ENCODE measurements at places on chromosomes 5 and 9.

GRCh38 chr9:134139081-134139480, 3.2 kb downstream of the WDR5 start:
- DNase-seq = peak; percentile 49

DNA sequence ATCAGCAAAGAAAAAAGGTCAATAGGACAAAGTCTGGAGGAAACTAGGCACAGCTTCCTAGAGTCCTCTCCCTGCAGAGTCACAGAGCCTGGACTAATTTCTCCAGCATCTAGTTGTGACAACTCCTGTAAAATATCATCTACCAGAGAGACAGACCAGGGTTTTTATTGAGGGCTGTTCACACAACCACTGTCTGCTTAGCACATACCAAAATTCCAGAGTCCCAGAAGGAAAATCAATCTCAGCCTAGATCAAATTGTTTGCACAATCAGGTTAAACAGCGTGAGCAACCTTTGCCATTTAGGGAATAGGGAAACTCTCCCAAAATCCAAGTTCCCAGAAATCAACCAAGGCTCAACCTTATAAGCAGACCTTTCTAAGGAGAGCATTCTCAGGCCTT, 190.3 kb downstream of the SYK start:
- DNase-seq = no peak

DNA sequence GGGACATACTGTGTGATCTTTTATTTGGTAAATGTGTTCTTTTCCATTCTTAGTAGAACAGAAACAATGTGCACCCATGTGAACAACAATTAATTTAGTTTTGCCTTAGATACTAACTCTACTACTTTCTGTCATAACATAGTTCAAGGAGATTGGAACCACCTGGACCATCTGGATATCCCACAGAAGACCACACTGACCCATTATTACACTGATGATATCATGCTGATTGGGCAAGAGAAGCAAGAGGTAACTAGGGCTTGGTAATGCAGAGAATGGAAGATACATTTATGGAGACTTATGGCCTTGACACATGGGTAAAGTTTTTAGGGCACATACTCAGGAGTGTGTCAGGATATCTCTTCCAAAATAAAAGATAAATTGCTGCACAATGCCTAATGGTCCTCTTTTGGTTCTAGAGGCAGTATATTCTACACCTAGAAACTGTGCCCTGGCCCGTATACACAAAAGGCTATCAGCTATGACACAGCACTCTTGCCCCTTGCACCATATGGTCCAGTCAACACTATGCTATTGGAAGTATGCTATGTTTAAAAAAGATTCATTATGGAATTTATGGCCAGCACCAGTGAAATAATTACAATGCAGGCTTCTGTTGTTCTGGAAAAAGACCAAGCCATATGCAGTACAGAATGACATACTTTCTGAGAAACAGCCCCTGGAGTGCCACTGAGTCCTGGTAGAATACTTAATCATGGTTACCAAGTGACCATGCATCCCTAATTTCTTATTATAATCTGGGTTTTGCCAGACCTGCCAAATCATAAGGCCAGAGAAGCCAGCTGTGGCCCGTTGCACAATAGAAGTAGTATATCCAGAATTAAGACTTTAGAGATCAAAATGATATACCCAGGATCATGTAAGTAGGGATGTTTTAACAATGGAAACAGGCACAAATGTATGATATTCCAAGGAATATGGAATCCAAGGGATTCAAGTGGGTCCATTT, 41.6 kb upstream of the MROH2B start:
- peak; percentile 16 for DNase-seq

- DNase-seq = no peak
Measured at GRCh38 chr5:154086641-154087040, 47.9 kb downstream of the MFAP3 start.

- DNase-seq = no peak
Measured at GRCh38 chr5:59171131-59171530, 588.3 kb downstream of the RAB3C start.

GRCh38 chr9:80518441-80518840, 946.7 kb downstream of the TLE4 start:
- no peak for DNase-seq

- DNase-seq = no peak
Measured at GRCh38 chr9:708551-709432, 132.7 kb upstream of the DMRT1 start.

DNA sequence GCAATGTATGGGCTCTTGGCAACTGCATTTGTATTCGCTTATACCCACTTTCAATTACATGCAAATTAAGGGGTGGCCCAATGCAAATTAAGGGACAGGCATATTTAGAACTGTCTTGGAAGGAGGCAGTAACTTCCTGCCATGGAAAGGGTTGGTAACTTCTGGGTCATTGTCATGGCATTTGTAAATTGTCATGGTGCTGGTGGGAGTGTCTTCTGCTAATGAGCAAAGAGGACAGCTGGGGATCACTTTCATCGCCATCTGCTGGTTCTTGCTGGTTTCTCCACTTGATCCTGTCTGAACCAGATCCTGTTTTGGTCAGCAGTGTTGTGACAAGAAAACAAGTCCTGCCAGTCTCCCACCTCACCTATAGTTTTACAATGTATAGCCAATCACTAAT, 23.3 kb upstream of the UGT3A2 start:
- DNase-seq = peak; percentile 15

DNA sequence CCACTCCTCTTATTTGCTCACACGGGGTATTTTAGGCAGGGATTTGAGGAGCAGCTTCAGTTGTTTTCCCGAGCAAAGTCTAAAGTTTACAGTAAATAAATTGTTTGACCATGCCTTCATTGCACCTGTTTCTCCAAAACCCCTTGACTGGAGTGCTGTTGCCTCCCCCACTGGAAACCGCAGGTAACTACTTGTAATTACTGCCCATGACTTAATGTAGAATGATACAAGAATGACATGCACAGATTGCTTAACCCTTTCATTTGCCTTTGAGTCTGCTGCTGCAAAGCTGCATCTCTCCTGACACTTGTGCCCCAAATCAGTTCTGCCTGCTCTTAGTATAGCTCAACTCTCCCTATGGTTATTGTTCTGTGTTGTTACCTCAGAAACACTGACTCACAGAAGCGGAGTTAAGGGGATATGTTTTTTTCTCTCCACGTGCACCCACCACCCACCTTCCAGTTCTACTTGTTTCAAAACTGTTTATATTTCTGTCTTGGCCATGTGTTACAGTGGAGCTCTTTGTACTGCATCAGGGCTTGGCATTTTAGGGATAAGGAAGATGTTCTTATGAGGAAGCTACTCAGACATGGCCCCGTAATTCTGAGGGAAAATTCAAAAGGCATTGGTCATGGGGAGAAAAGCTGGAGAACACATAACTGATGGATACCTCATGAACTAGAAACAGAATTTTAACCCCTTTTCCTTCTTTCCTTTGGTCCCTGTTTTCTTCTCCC, 2.3 kb downstream of the ADRB2 start:
- no peak for DNase-seq

DNA sequence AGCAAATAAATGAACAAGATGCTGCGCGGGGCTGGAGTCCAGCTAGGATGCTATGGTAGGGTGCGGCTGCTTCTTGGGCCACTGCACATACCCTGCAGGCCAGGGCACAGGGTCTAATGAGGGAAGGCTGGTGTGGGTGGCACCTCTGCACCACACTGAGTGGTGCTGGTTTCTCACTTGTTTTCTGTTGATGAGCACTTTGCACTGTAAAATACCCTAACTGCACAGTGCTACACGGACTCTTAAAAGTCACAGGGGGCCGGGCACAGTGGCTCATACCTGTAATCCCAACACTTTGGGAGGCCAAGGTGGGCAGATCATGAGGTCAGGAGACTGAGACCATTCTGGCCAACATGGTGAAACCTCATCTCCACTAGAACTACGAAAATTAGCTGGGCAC, 52.7 kb upstream of the DMRT1 start:
- DNase-seq = no peak

DNA sequence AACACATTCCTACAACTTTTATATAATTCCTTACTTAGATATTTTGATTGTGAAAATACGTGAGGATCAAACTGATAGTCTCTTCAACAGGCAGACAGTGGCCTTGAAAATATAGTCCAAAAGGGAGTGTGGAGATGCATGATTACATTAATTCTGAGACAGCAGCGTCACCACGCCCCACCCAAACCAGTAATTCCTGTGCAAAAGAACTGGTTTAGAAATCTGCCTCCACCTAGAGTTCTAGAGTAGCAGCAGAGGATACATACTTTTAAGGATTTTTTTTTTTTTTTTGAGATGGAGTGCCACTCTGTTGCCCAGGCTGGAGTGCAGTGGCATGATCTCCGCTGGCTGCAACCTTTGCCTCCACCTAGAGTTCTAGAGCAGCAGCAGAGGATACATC, 1.6 kb upstream of the TUT7 start:
- DNase-seq = no peak

- DNase-seq = no peak
Measured at GRCh38 chr9:73050065-73050816, 97.4 kb upstream of the ALDH1A1 start.

DNA sequence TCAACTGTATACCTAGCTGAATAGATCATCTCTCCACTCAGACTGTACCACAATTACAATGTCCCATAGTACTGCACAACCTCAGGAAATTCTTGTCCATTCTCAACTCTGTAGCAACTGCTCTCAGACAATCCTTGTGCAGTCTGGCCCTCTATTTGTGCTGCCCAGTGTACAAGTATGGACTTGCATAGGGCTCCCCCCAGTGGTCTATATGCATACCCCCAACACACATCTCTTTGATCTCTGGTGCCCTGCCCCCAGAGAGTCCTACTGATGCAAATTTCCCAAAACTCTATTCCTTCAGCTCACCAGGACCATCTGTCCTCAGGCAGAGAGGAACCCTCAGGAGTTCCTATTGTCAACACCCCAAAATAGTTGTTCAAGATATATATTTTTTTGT, 205.3 kb downstream of the SLCO4C1 start:
- no peak for DNase-seq

- DNase-seq = no peak
Measured at GRCh38 chr9:7816021-7816420, 16.4 kb upstream of the DMAC1 start.

GRCh38 chr5:149381261-149381985, 2.3 kb upstream of the IL17B start:
- DNase-seq = no peak

GRCh38 chr9:112076814-112077213, 98.3 kb downstream of the SUSD1 start:
- DNase-seq = no peak

- no peak for DNase-seq
Measured at GRCh38 chr5:154898210-154898609, 39.8 kb downstream of the CNOT8 start.

GRCh38 chr5:168239325-168239724, 52.1 kb upstream of the WWC1 start:
- DNase-seq = no peak

DNA sequence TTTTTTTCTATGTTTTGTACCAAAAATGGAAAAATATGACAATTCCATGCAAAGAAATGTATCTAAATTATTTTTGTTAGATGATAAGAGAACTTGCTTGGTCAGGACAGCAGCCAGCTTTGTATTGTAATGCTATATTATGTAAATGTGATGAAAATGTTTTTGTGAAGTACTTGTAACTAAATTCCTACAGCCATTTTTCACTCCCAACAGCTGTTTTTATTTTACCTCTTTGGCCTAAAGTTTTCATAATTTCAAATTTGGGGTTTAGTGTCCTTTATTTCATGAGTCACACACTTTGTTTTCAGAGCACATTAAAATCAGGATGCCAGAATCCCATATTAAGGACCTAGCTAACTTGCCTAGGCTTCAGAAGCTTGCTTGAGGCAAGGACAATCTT, 64.1 kb downstream of the WDR41 start:
- DNase-seq = no peak

- DNase-seq = no peak
Measured at GRCh38 chr9:38346811-38347210, 45.7 kb upstream of the ALDH1B1 start.

- no peak for DNase-seq
Measured at GRCh38 chr9:18601026-18601425, 127.1 kb downstream of the ADAMTSL1 start.

DNA sequence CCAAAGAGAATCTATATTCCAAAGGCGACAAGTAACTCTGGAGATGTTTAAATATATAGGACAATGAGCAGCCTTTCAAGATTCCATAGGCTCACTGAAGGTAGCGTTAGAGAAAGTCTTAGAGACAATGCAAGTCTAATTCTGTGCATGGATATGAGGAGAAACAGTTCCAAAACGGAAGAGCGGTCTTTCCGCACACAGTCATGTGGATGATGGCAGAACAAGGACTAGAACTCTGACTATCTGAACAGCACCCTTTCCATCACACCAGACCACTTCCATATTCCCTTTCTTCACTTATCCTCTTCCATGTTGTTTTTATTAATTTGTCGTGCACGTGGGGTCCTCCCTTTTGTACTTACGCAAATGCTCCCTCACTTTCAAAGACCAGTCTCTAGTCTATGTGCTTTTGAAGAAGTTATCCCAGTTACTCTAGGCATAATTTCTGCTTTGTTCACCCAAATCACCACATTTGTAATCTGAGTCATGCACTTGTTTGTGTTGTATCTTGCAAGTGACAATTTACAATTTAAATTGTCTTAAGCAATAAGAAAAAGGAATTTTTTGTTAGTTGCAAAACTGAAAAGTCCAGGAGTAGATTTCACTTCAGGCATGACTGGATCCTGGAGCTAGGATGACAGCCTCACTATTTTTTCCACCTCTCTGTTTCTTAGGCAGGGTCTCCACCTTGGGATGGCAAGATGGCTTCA, 116.0 kb upstream of the ADRA1B start:
- DNase-seq = no peak

GRCh38 chr5:10676224-10676623, 84.8 kb downstream of the DAP start:
- DNase-seq = no peak

GRCh38 chr9:88741335-88741734, 206.4 kb downstream of the NXNL2 start:
- no peak for DNase-seq

DNA sequence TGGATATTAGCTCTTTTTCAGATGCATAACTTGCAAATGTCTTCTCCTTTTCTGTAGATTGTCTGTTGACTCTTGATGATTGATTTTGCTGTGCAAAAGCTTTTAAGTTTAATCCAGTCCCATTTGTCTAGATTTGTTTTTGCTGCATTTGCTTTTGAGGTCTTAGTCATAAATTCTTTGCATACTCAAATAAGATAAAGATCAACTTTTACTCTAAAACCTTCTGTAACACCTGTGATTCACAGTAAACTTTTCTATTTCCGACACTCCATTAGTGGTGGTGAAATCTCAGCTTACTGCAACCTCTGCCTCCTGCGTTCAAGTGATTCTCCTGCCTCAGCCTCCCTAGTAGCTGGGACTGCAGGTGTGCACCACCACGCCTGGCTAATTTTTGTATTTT, 239.0 kb upstream of the ST8SIA4 start:
- DNase-seq = no peak

- DNase-seq = peak; percentile 56
Measured at GRCh38 chr5:93611976-93612854, 29.2 kb downstream of the NR2F1 start.

All from AG08396 (cell line).